ENCODE measurements at places on chromosomes 16 and 17. TPM values are rescaled to one million over a fixed set of nuclear protein-coding genes. Genes with fewer than 3 reads are reported as not detected.

SLC6A2 gene
- polyA plus RNA-seq = not detected

GNG13 gene
- not detected for polyA plus RNA-seq

CTRB2 gene
- polyA plus RNA-seq = not detected

SNAI3 gene
- 12.3 TPM for polyA plus RNA-seq

PLK1 gene
- polyA plus RNA-seq = 0.53 TPM

NHLRC4 gene
- 4.5 TPM for polyA plus RNA-seq

PRSS36 gene
- 1.4 TPM for polyA plus RNA-seq

TMC6 gene
- polyA plus RNA-seq = 212 TPM

ABCA6 gene
- polyA plus RNA-seq = 0.80 TPM

ABI3 gene
- 34.2 TPM for polyA plus RNA-seq

COASY gene
- polyA plus RNA-seq = 64.9 TPM

PLLP gene
- 1.1 TPM for polyA plus RNA-seq

ABCC11 gene
- polyA plus RNA-seq = not detected

KCNG4 gene
- polyA plus RNA-seq = not detected

ABCA8 gene
- polyA plus RNA-seq = not detected

NACA2 gene
- polyA plus RNA-seq = not detected

SCN4A gene
- 0.10 TPM for polyA plus RNA-seq

ABCC3 gene
- 0.91 TPM for polyA plus RNA-seq

TMED6 gene
- not detected for polyA plus RNA-seq

CA7 gene
- not detected for polyA plus RNA-seq

SEPTIN1 gene
- polyA plus RNA-seq = 161 TPM
